Kidney capillary endothelial cell (primary cell): ENCODE measurements at places on chromosomes 16 and 17.

DNA sequence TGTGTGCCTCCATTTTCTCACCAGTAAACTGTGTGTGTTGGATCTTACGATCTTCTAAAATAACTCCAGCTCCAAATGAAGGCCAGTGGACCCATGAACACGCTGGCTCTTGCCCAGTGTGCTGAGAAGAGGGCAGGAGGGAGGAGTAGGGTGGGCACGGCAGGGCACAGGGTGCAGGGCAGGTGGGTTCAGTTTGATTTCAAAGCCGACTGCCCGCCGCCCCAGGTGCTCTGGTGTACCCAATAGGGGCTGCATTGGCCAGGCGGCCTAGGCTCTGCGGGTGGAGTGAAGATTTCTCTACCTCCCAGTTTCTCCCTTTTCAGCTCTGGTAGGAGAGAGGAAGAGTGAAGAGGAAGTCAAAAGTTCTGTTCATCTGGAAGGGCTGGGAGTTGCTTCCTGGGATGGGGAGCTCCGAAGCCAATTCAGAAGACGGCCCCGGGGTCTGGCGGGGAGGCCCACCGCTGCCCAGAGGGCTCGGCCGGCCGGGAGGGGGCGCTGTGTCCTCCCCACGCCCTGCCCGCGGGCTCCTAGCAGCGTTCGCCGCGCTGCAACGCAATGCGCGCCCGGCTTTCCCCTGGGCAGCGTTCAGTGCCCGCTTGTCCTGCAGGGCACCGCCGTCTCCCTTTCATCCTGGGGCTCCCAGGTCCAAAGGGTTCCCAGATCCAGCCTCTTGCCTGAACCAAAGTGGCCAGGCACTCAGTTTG, 1.1 kb upstream of the CRHR1 start:
- DNase-seq: peak; percentile 6

GRCh38 chr17:78166416-78166815, 2.0 kb upstream of the SYNGR2 start:
- no peak for DNase-seq

DNA sequence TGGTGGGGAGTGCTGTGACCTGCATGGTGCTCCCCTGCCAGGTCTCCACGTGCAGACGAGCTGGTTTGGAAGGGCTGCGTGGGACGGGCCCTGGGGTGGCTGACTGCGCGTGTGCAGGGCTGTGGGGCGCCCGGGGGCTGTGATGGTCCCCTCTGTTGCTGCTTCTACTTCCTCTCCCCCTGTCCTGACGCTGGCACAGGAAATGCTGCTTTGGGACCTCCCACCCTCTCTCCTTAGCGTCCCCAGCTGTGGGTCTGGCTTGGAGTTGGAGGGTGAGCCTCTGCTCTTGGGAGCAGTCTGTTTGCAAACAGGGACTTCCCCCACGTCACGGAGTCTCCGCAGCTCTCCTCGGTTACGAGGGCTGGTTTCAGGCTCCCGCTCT, 35.2 kb downstream of the TSC2 start:
- DNase-seq: no peak

DNA sequence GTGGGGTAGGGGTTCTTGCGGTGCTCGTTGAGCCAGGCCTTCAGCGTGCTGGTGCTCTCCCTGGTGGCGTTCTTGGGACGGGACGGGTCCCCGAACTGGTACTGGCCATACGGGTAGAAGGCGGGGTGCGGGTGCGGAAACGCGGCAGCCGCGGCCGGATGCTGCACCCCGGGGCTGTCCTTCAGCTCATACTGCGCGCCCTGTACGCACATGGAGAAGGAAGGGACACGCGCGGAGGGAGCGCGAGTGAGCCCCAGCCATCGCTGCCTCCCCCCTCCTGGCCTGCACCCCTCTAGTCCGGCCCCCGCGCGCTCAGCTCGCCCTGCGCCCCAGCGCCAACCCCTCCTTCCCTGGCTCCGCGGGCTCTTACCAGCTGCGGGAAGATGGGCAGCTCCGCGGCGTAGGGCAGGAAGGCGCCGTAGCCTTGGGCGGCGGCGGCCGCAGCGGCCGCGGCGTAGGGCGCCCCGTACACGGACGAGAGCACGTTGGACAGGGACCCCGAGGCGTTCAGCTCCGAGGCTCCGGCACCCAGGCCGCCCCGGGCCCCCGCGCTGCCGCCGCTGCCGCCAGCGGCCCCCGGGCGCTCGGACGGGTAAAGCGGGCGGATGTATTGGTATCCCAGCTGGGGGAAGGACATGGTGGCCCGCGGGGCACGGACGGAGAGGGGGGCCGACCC, 1.0 kb downstream of the IRX3 start:
- DNase-seq: no peak

GRCh38 chr17:43834106-43834505, 1.2 kb upstream of the MPP3 start:
- no peak for DNase-seq

GRCh38 chr17:42818379-42818778, 5.7 kb downstream of the BECN1 start:
- no peak for DNase-seq

DNA sequence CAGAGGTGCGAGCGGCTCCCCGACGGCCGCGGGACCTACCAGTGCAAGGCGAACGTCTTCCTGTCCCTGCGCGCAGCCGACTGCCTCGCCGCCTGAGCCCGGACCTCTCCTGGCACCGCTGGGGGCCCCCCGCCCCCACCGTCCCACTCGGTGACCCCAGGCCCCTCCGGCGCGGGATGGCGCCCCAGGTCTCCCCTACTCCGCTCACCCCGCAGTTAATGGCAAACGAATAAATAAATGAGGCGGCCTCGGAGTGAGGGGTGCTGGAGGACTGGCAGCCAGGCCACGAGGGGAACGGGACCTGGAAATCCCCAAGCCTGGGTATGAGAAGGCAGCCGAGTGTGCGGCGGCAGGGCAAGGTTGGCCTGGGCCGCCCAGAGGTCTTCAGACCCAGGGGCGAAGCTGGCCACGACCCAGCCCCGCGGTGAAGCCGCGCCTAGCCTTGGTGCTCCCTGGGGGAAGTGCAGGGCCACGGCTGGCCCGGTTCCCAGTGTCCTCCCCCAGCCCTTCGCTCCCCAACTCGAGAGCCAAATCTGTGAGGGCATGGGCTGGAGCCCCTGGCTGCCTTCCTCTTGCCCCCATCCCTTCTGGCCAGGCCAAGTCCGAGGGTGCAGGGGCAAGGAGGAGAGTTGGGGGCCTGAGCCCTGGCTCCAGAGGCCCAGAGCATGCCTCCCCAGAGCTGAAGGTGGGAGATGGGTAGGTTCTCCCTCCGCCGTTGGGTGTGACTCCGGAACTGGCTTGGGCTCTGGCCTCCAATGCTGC, 796 bp downstream of the NPB start:
- DNase-seq: no peak
